ENCODE measurements at places on chromosomes 11 and 22. TPM values are rescaled to one million over a fixed set of nuclear protein-coding genes. Genes with fewer than 3 reads are reported as not detected.
A peak's percentile ranks its signal among the peaks of the same experiment; 100 is the strongest.

GRCh38 chr22:41939981-41940831 is 6.7 kb downstream of the CENPM start:
- H3K27me3 ChIP-seq, result no peaks in the 10 kb centered on the region
- peaks cover 63% of the 10 kb centered on the region for H3K4me1 ChIP-seq
- peaks cover 80% of the 10 kb centered on the region for H3K36me3 ChIP-seq
- peak overlapping the region; percentile 99 for H3K27ac ChIP-seq

DNA sequence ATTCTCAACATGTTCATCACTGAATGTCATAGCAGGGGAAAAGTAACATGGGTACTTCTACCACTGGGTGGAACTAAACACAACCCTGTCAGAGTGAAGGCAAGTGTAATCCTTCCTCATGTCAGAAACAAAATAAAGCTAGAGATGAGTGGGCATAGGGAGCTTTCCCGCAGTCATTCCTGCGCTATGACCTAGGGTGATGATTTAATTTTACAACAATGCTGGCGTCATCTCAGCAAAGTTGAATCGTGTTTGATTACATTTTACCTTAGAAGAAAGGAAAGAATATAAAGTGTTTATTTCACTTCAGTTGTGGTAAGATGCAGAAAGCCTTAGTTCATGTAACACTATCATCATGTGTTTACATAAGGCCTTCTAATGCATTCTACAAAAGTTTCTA is 355.6 kb downstream of the METTL15 start:
- no peak for DNase-seq
- no peak overlapping the region for H3K4me3 ChIP-seq
- H3K36me3 ChIP-seq, result no peaks in the 10 kb centered on the region
- H3K27me3 ChIP-seq, result no peaks in the 10 kb centered on the region

- H3K36me3 ChIP-seq, result peaks cover 16% of the 10 kb centered on the region
- peaks cover 37% of the 10 kb centered on the region for H3K4me1 ChIP-seq
- H3K27ac ChIP-seq, result peak overlapping the region; percentile 4
These were observed 328.8 kb downstream of the TBC1D22A start for GRCh38 chr22:47091246-47091651.

GRCh38 chr22:44906248-44906936 is 103.4 kb downstream of the PHF21B start:
- no peak overlapping the region for H3K27ac ChIP-seq
- DNase-seq, result no peak
- H3K36me3 ChIP-seq, result no peaks in the 10 kb centered on the region
- H3K4me1 ChIP-seq, result no peaks in the 10 kb centered on the region
- no peak overlapping the region for H3K4me3 ChIP-seq
- H3K27me3 ChIP-seq, result peaks cover 19% of the 10 kb centered on the region

- peak overlapping the region; percentile 56 for H3K27ac ChIP-seq
- H3K4me1 ChIP-seq, result peaks cover 10% of the 10 kb centered on the region
- peak overlapping the region; percentile 52 for H3K4me3 ChIP-seq
- H3K27me3 ChIP-seq, result peaks cover 7% of the 10 kb centered on the region
These were observed 6.7 kb upstream of the CCDC90B start for GRCh38 chr11:83292709-83293456.

- no peak for DNase-seq
- no peaks in the 10 kb centered on the region for H3K27me3 ChIP-seq
- peaks cover 4% of the 10 kb centered on the region for H3K36me3 ChIP-seq
- no peak overlapping the region for H3K27ac ChIP-seq
These were observed 16.2 kb downstream of the TBCEL start for GRCh38 chr11:121039971-121040613.

GRCh38 chr11:29482510-29482909 is 534.3 kb downstream of the KCNA4 start:
- H3K27me3 ChIP-seq, result no peaks in the 10 kb centered on the region
- no peak overlapping the region for H3K4me3 ChIP-seq
- no peaks in the 10 kb centered on the region for H3K4me1 ChIP-seq
- H3K27ac ChIP-seq, result no peak overlapping the region

GRCh38 chr11:73451896-73452295 is 75.7 kb downstream of the RELT start:
- H3K27ac ChIP-seq, result no peak overlapping the region
- no peak overlapping the region for H3K4me3 ChIP-seq
- H3K4me1 ChIP-seq, result no peaks in the 10 kb centered on the region
- H3K36me3 ChIP-seq, result no peaks in the 10 kb centered on the region
- DNase-seq, result no peak

- no peak for DNase-seq
- H3K27ac ChIP-seq, result no peak overlapping the region
- peaks cover 39% of the 10 kb centered on the region for H3K4me1 ChIP-seq
- peaks cover 2% of the 10 kb centered on the region for H3K36me3 ChIP-seq
These were observed 2.7 kb downstream of the ZBED4 start for GRCh38 chr22:49856343-49856742.

The YPEL4 gene
- total RNA-seq, result 0.47 TPM

The TAGLN gene
- total RNA-seq, result 1.6 TPM

The OR56A1 gene
- not detected for total RNA-seq
